ENCODE measurements at places on chromosomes 11 and 22.

DNA sequence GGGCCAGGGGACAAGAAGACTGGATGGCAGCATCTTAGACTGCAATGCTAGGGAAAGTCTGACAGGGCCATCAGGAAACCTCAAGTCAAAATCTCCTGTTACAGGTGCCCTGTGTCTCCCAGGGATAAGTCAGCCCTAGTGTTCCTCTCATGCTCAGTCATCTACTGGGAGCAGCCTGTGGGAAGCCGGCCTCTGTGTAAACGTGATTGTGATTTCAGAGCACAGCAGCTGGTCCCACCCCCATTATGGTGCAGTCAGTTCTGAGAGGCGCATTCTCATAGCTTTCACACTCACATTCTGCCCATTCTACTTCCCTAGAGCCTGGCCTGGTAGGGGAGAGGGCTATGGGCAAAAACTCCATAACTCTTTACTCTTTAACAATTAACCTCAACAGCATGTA is 7.2 kb upstream of the SLN start:
- no peak for DNase-seq

- DNase-seq, result no peak
Measured at GRCh38 chr11:123103326-123103980, 41.5 kb upstream of the HSPA8 start.

GRCh38 chr11:45982656-45983470 is 60.4 kb downstream of the LARGE2 start:
- DNase-seq, result peak; percentile 64

GRCh38 chr11:110778343-110778742 is 66.1 kb upstream of the ARHGAP20 start:
- DNase-seq, result no peak

DNA sequence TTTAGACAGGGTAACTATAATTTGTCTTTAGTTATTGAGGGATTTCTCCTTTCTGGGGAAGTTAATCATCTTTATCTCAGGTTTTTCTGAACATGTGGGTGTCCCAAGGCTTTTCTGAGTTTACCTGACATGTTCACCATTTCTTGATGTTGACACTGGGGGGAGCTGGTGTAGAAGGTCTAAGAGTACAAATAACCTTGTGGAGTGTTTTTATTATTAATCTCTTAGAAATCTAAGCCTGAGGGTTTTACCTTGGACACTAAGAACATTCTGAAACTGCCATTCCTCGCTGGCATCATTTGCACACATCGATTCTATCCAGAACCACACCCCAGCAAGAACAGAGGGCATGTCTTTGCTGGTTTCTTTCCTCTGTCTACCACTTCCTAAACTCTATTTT is 15.6 kb upstream of the C11orf91 start:
- no peak for DNase-seq

- DNase-seq, result no peak
Measured at GRCh38 chr11:115617767-115618166, 113.6 kb upstream of the CADM1 start.

GRCh38 chr11:46930089-46930488 is 6.5 kb upstream of the CSTPP1 start:
- no peak for DNase-seq

DNA sequence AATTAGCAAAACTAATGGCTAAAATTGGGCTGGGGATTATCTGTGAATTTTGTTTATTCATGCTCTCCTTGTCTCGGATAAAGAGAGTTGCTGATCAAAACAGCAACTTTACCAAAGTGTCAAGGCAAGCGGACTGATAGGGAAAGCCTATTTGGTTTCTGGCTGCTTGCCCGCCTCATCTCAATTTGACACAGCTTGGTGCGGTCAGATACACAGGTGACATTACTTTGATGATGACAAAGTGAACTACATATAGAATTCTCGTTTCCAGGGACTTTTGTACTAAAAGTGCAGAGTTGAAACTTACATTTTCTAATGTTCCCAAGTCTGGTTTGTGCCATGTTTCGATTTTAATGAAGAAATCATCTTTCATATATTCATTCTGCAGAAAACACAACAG is 22.8 kb downstream of the PITPNB start:
- no peak for DNase-seq

GRCh38 chr11:6529266-6529665 is 32.2 kb downstream of the DNHD1 start:
- DNase-seq, result no peak

- DNase-seq, result no peak
Measured at GRCh38 chr11:17883946-17884345, 128.9 kb downstream of the SERGEF start.

DNA sequence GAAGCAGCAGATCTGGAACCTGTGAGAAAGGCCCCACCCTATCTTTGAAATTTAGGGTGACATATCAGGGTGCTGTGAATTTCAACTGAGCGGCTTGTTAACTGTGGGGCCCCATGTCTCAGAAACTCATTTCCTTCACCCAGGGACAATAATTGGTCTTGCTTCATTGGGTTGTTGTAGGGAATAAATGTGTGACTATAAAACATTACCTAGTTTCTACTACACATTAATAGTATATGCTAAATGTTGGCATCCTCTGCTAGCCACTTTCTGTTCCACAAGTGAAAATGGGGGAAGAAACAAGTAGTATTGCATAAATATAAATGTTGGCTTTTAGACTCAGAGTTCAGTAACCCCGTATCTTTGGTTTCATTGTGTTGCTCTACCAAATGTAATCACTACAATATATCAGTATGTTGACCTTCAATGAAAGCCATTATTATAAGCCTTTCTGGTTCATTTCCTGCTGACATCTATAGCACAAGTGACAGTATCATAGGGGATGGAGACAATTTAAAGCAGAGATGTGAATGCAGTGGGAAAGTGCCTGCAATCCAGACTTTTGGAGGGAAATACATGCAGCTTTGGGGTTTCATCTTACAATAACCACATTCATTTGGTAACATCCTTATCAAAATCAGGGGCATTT is 905.5 kb upstream of the RAG2 start:
- no peak for DNase-seq

DNA sequence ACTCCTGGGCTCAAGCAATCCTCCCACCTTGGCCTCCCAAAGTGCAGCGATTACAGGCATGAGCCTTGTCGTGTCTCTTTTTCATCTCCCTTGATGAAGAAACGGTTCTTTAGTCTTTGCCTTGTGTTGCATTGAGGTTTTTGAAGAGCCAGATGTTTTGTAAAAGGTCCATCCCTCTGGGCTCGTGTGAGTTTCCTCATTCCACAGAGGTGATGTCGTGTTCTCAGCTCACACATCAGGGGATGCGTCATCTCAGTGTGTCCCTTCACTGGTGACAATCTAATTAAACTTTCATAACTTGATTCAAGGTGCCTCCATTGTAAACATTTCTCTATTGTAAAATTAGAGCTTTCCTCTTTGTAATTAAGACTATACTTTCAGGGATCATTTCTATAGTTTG is 29.7 kb upstream of the TEF start:
- DNase-seq, result no peak

GRCh38 chr22:42069801-42070516 is 653 bp downstream of the NAGA start:
- no peak for DNase-seq

GRCh38 chr11:76626266-76626665 is 44.3 kb downstream of the LRRC32 start:
- peak; percentile 53 for DNase-seq

- no peak for DNase-seq
Measured at GRCh38 chr11:125701858-125702621, 21.4 kb upstream of the ACRV1 start.

DNA sequence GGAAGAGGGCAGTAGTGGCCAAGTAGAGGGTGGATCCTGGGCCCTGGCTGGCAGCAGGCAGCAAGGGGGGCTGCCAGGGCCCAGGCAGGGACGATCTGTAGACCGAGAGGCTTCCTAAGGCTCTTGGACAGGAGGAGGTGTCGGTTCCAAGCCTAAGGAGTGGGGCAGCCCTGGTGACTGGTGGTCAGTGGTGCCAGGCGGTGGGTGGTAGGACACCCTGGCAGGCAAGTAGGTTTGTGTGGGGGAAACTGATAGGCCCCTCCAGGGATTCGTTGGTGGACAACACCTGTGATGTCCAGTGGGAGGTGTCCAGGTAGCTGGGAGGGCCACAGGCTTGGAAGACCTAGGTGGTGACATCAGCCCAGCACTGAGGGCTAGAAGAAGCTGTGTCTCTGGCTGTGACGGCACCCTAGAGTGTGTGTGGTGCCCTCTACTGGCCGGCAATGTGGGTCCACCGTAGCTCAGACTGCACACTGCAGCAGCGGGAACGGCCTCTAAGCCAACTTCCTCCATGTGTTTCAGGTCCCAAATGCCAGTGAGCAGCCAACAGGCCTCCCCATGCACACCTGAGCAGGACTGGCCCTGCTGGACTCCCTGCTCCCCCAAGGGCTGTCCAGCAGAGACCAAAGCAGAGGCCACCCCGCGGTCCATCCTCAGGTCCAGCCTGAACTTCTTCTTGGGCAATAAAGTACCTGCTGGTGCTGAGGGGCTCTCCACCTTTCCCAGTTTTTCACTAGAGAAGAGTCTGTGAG is 9.4 kb upstream of the SAMM50 start:
- DNase-seq, result peak; percentile 85

- DNase-seq, result no peak
Measured at GRCh38 chr11:99371257-99371656, 350.5 kb downstream of the CNTN5 start.

DNA sequence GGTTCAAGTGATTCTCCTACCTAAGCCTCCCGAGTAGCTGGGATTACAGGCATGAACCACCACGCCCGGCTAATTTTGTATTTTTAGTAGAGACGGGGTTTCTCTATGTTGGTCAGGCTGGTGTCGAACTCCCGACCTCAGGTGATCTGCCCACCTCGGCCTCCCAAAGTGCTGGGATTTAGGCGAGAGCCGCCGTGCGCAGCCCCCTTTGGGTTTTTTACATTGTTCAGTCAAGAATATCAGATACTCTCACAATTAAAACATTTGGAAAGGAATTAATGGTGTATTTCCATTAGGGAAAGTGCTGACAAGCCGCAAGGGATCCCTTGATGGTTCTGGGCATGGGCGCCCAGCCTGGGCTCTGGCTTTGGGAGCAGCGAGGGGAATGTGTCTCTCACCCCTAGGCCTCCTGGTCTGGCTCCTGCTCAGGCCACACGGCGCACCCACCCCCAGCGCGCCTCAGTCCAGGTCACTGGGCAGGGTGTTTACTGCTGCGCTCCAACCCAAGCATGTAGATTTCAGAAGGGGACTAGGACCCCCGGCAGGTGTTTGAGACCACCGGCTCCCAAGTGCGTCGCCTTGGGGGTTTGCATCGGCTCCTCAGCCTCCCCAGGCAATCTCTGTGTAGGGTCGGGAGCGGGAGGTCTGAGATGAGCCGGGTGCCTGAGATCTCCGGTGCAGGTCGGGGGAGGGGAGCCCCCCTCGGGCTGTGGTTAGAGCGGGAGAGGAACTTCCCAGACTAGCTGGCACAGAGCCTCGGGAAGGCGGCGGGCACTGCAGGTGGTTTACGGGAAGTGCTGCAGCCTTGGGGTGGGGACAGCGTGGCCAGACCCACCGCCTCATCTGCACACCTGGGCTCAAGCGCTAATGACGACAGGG is 809 bp upstream of the IRF7 start:
- DNase-seq, result no peak

GRCh38 chr11:66391322-66391721 is 19.8 kb upstream of the SLC29A2 start:
- no peak for DNase-seq
